Activated T-helper 17 cell treated with anti-CD3 and anti-CD28 coated beads, Interleukin-2, amount 50 U/mL, for 72 hours (primary cell): ENCODE measurements at places on chromosomes 6 and 20. TPM values are rescaled to one million over a fixed set of nuclear protein-coding genes. Genes with fewer than 3 reads are reported as not detected.
A peak's percentile ranks its signal among the peaks of the same experiment; 100 is the strongest.

The LCA5 gene
- 0.32 TPM for total RNA-seq

- H3K27me3 ChIP-seq, result no peaks in the 10 kb centered on the region
- no peaks in the 10 kb centered on the region for H3K4me1 ChIP-seq
- H3K36me3 ChIP-seq, result no peaks in the 10 kb centered on the region
- no peak overlapping the region for H3K27ac ChIP-seq
- ATAC-seq, result no peak
- no peak overlapping the region for H3K4me3 ChIP-seq
Observed at GRCh38 chr20:50040432-50041245, 57.9 kb downstream of the SNAI1 start.

- ATAC-seq, result no peak
- H3K4me3 ChIP-seq, result no peak overlapping the region
- H3K4me1 ChIP-seq, result no peaks in the 10 kb centered on the region
- peaks cover 8% of the 10 kb centered on the region for H3K27me3 ChIP-seq
Observed at GRCh38 chr20:48457193-48458002, 370.4 kb downstream of the PREX1 start.

The UBD gene
- 0.84 TPM for total RNA-seq

GRCh38 chr20:1955217-1955616, 38.6 kb downstream of the PDYN start:
- no peak overlapping the region for H3K27ac ChIP-seq
- no peaks in the 10 kb centered on the region for H3K36me3 ChIP-seq
- H3K4me3 ChIP-seq, result no peak overlapping the region
- no peak for ATAC-seq

The SLC17A1 gene
- total RNA-seq, result not detected

DNA sequence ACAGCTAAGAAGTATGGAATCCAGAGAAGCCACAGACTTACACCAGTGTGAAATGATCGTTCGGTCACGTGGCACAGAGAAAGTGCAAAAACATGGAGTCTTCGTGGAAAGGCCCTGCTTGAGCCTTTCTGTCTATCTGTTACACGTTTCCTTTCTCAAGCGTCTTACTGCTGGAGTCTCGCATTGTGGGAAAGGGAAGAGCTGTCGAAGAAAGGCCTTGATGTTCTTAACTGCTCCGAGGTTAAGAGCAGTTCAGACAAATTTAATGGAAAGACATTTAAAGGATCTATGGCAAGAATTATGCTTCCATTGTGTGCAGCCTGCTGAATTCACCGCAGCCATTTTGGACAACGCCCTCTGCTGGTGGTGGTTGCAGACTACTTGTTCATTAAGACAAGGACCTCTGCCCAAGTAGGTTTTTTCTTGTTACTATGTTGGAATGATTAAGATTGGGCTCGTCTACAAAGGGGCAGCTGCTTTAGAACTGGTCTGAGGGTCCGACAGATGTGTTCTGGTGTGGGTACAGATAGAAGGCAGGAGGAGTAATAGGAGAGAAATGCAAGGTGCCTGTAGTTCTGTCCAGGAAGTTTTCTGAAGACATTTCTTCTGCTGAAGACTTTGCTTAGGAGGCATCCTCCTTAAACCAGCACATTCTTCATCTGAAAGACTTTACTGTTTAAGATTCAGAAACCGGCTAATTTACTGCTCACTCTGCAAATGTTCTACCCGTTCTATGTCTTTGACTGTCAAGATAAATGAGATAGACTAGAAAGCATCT, 24.7 kb upstream of the CCN6 start:
- H3K27ac ChIP-seq, result peak overlapping the region; percentile 77

- ATAC-seq, result no peak
- no peaks in the 10 kb centered on the region for H3K27me3 ChIP-seq
- H3K4me3 ChIP-seq, result no peak overlapping the region
- H3K36me3 ChIP-seq, result no peaks in the 10 kb centered on the region
- H3K27ac ChIP-seq, result no peak overlapping the region
Observed at GRCh38 chr6:156748504-156748903, 28.7 kb upstream of the ARID1B start.

The CDH4 gene
- total RNA-seq, result 0.45 TPM

The FAM83B gene
- not detected for total RNA-seq

- H3K4me1 ChIP-seq, result peaks cover 6% of the 10 kb centered on the region
- no peak for ATAC-seq
- H3K27me3 ChIP-seq, result peaks cover 16% of the 10 kb centered on the region
- no peak overlapping the region for H3K27ac ChIP-seq
- H3K4me3 ChIP-seq, result no peak overlapping the region
Observed at GRCh38 chr6:146909376-146909775, 294.8 kb upstream of the STXBP5 start.

- H3K36me3 ChIP-seq, result peaks cover 10% of the 10 kb centered on the region
- peaks cover 7% of the 10 kb centered on the region for H3K4me1 ChIP-seq
- ATAC-seq, result no peak
- no peak overlapping the region for H3K4me3 ChIP-seq
Observed at GRCh38 chr6:57432919-57433684, 115.7 kb downstream of the PRIM2 start.

The OPN5 gene
- total RNA-seq, result not detected

- ATAC-seq, result no peak
- no peak overlapping the region for H3K27ac ChIP-seq
- no peak overlapping the region for H3K4me3 ChIP-seq
- no peaks in the 10 kb centered on the region for H3K36me3 ChIP-seq
- no peaks in the 10 kb centered on the region for H3K4me1 ChIP-seq
- H3K27me3 ChIP-seq, result peaks cover 14% of the 10 kb centered on the region
Observed at GRCh38 chr6:166620478-166621113, 6.5 kb downstream of the RPS6KA2 start.

The MLN gene
- not detected for total RNA-seq

DNA sequence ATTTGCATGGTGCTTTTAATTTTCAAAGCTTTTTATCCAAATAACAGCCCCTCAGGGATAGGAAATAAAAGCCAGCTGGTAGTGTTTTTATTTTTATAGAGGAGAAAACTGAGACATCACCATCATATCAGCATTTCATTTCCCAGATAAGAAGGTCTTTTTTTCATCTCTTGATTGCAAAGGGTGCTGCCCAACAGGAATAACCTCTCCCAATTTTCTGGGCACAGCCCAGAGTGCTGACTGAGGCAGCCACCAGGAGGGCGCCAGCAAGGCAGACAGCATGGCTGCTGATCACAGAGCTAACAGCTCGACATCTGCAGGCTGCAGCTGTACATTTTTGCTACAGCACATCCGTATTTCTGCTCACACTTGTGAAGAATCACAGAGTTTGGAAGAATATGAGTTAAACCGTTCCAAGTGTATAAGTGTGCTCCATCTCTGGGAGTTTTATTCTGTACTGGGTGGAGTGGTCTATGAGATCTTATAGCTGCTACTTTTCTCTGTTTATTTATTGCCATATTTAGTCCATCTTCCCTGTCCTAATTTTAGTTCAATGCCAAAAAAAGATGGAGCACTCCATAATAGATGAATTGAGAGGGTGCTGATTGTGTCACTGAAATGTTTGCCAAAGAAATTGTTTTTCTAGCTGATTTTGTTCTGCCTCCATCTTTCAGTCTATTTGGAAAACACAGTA, 85.5 kb upstream of the C20orf144 start:
- H3K27ac ChIP-seq, result no peak overlapping the region
- no peak overlapping the region for H3K4me3 ChIP-seq
- no peak for ATAC-seq
- no peaks in the 10 kb centered on the region for H3K27me3 ChIP-seq
- peaks cover 14% of the 10 kb centered on the region for H3K4me1 ChIP-seq

The COL12A1 gene
- not detected for total RNA-seq

DNA sequence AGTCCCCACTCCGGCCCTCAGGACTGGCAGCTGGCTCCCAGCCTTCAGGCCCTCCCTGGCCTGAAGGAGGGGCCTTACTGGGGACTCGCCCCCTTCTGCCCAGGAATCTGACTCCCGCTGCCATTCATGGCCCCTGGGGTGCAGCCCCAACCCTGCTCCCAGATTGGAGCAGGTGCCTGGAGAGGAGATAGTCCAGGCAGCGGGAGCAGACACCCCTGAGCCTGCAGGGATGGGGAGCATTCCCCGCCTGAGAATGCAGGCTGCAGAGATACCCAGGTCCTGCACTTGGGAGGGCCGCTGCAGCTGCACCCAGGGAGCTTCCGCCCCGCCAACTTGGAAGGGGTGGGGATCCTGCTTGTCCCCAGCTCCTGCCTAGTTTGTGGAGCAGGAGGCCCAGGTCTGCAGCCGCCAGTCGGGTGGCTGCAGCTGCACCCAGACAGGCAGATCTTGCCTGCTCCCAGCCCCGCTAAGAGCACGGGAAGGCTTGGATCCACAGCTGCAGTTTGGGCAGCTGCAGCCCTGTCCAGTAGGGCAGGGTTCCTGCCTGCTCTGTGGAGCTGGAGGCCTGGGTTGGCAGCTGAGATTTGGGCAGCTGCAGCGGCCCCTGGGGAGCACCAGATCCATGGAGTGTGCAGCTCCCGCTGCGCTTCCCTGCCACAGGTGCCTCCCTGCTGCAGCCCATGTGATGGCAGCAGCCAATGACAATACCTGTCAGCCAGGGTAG, 5.2 kb downstream of the GTSF1L start:
- ATAC-seq, result peak; percentile 79
- no peaks in the 10 kb centered on the region for H3K36me3 ChIP-seq
- peak overlapping the region; percentile 45 for H3K4me3 ChIP-seq
- H3K27me3 ChIP-seq, result no peaks in the 10 kb centered on the region
- H3K27ac ChIP-seq, result peak overlapping the region; percentile 12
- H3K4me1 ChIP-seq, result no peaks in the 10 kb centered on the region

GRCh38 chr6:75935473-75935793, 137.0 kb downstream of the IMPG1 start:
- no peaks in the 10 kb centered on the region for H3K36me3 ChIP-seq
- ATAC-seq, result no peak
- H3K4me1 ChIP-seq, result peaks cover 5% of the 10 kb centered on the region
- H3K4me3 ChIP-seq, result peak overlapping the region; percentile 47
- no peak overlapping the region for H3K27ac ChIP-seq

DNA sequence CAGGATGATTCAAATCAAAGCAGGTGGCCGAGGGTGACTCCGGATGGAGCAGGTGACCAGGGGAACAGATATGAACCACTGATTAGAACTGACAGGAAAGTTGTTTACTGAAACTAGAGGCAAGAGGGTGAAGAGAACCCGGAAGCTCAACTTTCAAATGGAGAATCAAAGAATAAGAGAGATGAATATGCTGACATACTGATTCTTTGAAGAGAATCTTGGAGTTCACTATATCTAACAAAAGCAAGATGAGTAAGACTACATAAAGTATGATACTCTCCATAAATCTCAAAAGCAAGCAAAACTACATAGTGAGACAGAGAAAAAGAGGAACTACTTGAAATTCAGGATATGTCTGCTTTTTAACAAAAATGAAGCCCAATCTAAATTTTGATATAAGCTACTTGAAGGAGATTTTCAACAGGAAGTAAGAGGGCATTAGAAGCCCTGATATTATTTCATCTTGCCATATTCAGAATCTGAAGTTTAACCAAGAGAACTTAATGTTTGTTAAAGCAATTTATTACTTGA, 4.0 kb upstream of the UBD start:
- peaks cover 56% of the 10 kb centered on the region for H3K27me3 ChIP-seq
- H3K27ac ChIP-seq, result no peak overlapping the region
- H3K4me1 ChIP-seq, result no peaks in the 10 kb centered on the region
- H3K36me3 ChIP-seq, result no peaks in the 10 kb centered on the region

- H3K4me1 ChIP-seq, result peaks cover 4% of the 10 kb centered on the region
- H3K27me3 ChIP-seq, result no peaks in the 10 kb centered on the region
- H3K27ac ChIP-seq, result no peak overlapping the region
- H3K36me3 ChIP-seq, result no peaks in the 10 kb centered on the region
Observed at GRCh38 chr20:17838921-17839320, 129.7 kb downstream of the SNX5 start.

GRCh38 chr20:37437676-37438075, 83.4 kb upstream of the NNAT start:
- H3K36me3 ChIP-seq, result no peaks in the 10 kb centered on the region
- peaks cover 6% of the 10 kb centered on the region for H3K27me3 ChIP-seq

- peak within 1 kb of the TSS; percentile 78 for H3K4me3 ChIP-seq
- peak within 1 kb of the TSS; percentile 76 for H3K27ac ChIP-seq
- no peaks in the 10 kb centered on the region for H3K27me3 ChIP-seq
- ATAC-seq, result peak; percentile 41
Observed at GRCh38 chr20:32585011-32585585, at the start of gene NOL4L. Gene NOL4L (minus strand): TSS chr20:32585333. CDS start chr20:32584890, 443 bp downstream.

DNA sequence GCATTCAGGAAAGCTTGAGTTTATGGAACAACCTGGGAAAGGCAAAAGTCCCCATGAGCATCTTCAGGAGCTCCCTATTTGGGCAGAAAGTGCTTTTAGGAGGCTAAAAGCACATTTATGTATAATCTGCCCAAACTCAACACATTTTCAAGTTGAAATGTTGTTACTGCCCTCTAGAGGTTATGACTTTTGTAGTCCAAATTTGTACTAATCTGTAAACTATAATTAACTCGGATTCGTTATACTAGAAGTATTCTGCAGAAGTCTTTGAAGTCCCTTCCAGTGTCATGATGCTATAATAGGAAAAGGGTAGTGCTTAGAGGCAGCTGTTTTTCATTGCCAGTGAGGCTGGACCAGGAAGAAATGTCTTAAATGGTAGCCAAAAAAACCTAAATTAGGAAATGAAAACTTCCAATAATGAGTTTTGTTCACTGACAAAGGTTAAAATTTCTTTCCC, 44.8 kb upstream of the EMILIN3 start:
- no peak overlapping the region for H3K4me3 ChIP-seq
- no peaks in the 10 kb centered on the region for H3K27me3 ChIP-seq
- H3K27ac ChIP-seq, result peak overlapping the region; percentile 0
- ATAC-seq, result no peak
- H3K4me1 ChIP-seq, result peaks cover 17% of the 10 kb centered on the region
- peaks cover 82% of the 10 kb centered on the region for H3K36me3 ChIP-seq

The SPTLC3 gene
- not detected for total RNA-seq

- peaks cover 1% of the 10 kb centered on the region for H3K36me3 ChIP-seq
- H3K27ac ChIP-seq, result peak overlapping the region; percentile 39
- H3K27me3 ChIP-seq, result no peaks in the 10 kb centered on the region
- no peak for ATAC-seq
- H3K4me1 ChIP-seq, result peaks cover 6% of the 10 kb centered on the region
- H3K4me3 ChIP-seq, result no peak overlapping the region
Observed at GRCh38 chr6:154888421-154889295, 106.5 kb upstream of the TIAM2 start.

The ADAM33 gene
- total RNA-seq, result not detected

DNA sequence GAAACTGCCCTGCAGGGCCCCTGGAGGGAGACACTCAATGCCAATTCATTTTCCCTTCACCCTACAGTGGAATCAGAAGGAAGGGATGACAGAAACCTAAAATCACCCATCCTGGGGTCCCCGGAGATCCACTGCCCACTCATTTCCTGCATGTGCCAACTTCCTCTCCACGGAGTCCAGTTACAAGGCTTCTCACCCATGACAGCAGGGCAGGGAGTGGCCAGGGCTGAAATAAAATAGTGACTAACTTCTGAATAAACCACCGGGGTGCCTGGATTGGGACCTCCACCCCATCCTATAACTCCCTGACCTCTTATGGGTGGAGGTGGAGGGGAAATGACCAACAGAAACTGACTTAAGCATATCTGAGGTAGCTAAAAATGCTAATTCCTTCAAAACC, 362.3 kb downstream of the MAFB start:
- no peak overlapping the region for H3K27ac ChIP-seq
- no peaks in the 10 kb centered on the region for H3K4me1 ChIP-seq
- peaks cover 11% of the 10 kb centered on the region for H3K27me3 ChIP-seq
- ATAC-seq, result no peak
- no peak overlapping the region for H3K4me3 ChIP-seq

- no peak for ATAC-seq
- H3K4me3 ChIP-seq, result peak overlapping the region; percentile 91
- no peaks in the 10 kb centered on the region for H3K27me3 ChIP-seq
- H3K27ac ChIP-seq, result peak overlapping the region; percentile 93
- H3K4me1 ChIP-seq, result peaks cover 55% of the 10 kb centered on the region
- H3K36me3 ChIP-seq, result peaks cover 46% of the 10 kb centered on the region
Observed at GRCh38 chr20:59150821-59151251, 12.8 kb upstream of the ZNF831 start.
